ELF-1 (cell line): ENCODE measurements at places on chromosomes 3 and 15.
A peak's percentile ranks its signal among the peaks of the same experiment; 100 is the strongest.

- DNase-seq, result no peak
These were observed 27.8 kb downstream of the STAC start for GRCh38 chr3:36408146-36408545.

DNA sequence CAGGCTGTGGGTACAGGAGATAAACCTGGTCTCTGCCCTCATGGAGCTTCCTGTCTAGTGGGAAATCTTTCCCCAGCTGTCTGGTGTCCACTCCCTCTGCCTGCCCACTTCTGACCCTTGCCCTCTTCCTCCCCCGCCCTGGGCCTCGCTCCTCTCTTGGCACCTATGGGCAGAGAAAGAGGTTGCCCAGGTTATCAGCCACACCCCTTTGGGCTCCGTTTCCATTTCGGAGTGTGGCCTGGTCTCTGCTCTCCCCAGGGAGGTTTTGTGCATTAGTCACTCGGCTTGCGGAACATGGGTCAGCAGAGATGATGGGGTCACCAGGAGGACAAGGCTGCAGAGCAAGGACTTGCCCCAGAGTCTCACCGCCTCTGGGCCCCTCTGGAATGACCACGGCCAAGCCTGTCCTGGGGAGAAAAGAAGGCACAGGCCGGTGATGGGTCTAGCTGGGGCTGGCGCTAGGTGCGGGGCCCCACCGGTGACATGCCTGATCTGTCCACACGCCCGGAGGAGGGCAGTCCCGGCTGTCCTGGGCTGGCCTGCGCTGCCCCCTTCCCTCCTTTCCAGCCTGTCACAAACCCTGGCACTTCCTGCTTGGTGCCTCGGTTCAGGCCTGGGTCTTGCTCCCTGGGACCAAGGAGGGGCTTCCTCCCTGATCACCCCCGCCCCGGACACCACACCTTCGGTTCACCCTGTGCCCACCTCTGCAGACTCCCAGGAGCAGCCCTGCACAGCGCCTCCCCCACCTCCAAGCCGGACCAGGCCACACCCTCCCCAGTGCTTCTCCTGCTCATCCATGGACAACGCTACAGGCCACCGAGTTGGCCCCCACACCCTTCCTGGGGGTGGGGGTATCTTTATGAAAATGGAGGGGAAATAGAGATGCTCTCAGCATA lies 35.6 kb upstream of the MUC4 start:
- no peak for DNase-seq

DNA sequence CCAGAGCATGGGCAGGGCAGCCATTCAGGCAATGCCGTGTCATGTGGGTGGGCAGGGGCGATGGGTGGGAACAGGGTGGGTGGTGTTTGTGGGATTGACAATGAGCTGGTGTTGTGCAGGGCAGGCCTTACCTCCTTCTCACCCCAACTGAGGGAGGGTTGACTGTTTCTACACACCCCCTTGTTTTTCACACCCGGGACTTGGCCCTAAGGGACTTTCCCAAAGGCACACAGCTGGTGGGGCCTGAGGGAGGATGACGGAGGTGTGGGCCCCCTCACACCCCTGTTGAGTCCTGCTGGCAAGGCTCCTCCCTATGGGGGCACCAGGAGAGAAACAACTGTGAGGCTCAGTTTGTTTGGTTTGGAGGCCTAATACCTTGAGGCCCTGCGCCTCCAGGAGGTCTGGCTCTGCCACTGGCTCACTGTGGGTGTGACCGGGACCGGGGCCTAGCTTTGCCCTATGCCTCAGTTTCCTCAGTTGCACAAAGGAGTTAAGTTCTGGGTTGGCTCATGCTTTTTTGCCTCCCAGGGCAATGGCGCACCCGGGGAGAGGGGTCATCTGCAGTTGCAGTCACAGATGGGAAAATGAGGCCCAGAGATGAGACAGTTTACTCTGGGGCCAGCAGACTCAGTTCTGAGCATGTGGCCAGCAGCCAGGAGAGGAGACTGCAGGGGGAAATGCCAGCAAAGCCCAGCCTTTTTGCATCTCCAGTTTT lies 5.1 kb upstream of the DNAH1 start:
- DNase-seq, result no peak

GRCh38 chr3:69378112-69378802 lies 7.6 kb downstream of the FRMD4B start:
- DNase-seq, result no peak

DNA sequence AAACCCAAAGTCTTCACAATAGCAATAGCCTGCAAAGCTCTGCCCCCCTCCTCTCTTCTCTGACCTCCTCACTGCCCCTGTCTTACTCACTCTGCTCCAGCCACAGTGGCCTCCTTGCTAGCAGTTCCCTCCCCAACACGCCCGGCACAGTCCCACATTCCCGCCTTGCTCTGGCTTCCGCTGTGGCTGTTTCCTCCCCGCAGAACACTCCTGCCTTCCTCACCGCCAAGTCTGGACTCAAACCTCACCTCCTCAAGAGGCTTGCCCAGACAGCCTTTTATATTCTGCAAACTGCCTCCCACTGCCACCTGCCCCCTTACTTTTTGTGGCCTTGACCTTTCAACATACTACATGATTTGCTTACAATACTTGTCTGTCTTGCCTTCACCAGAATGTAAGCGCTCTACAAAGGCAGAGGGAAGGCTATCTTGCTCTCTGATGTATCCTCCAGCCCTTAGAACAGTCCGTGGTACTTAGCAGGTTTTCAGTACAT lies 406 bp upstream of the MPI start:
- DNase-seq, result peak; percentile 66

DNA sequence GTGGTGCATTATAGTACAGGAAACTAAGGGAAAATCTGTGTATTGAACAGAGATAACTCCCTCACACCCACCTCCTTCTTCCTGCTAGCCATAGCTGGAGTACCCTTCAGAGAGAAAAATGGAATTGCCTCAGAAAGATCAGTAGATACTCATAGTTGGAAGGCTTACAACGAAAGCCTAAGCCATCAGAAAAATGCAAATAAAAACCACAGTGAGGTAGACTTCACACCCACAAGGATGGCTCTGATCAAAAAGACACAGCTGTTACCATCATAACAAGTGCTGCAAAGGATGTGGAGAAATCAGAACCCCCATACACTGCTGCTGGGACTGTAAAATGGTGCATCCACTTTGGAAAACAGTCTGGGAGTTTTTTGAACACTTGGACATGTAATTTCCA lies 7.4 kb upstream of the DLG1 start:
- no peak for DNase-seq

- peak; percentile 32 for DNase-seq
These were observed 799.8 kb downstream of the NSUN3 start for GRCh38 chr3:94862703-94863102.

- no peak for DNase-seq
These were observed 5.8 kb downstream of the SQOR start for GRCh38 chr15:45640616-45641015.

DNA sequence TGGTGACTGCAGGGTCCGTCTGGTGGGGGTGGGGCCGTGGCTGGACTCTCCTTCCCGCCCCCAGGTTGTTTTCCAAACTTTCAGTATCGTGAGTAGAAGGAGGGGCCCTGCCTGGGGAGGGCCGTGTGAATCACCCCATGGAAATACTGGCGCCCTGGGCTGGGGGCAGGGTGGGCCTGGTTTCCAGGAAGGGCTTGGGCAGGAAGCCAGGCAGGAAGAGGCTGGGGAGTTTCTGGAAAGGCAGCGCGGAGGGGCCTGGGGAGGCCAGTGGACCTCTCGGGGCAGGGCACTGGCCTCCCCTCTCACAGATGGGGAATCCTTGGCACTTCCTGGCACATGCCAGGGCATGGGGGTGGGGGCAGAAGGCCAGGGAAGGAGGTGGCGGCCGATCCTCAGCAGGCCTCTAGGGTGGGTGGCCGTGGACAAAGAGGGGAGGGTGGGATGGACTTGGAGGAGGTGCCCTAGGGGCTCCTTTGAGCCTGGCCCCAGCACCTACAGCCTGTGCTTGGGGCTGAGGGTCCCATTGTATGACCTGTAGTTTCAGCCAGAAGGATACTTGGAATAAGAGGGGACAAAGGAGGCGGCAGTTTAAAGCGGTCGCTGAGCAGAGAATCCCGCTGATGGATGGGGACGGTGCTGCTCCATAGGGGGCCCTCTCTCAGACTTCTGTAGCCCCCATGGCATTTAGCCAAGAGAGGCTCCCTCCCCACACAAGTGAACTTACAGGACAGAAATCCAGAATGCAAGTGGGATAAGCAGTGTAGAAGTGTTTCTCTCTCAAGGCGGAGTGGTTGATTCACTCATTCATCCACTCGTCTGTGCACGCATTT lies 56.5 kb upstream of the GATA2 start:
- DNase-seq, result peak; percentile 77

DNA sequence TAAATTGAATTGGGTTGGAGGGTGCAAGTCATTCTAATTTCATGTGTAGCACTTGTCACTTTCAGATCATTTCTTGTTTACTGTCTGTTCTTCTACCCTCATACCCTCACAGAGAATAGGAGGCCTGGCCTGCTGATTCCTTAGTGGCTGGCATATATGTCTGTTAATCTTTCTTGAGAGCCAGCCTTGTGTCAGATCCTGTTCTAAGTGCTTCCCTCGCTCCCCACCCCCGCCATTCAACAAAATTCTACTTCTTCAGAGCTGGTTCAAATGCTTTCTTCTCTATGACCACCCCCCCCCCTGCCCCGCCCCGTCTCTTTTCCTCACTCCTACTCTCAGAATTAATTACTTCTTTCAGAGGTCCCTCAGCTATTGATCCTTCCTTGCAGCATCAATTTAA lies 1.5 kb upstream of the U2SURP start:
- DNase-seq, result no peak

GRCh38 chr15:51155016-51155580 lies 60.4 kb upstream of the TNFAIP8L3 start:
- DNase-seq, result no peak

DNA sequence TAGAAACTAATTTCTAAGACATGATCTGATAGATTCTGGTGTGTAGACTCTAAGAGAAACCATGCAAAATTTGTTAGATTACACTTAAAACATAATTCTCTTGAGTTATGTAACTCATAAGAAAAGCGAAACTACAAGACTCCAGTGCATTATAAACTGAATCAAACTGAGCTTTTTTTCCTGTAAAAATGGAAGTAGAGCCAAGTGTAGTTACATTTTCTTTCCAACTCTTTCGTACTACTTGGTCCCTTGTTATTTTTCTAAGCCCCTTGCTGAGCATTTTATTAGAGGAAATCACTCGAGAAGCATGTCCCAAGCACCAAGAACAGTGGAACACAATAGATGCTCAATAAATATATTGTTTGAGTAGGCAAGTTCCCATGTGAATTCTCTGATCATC lies 130.2 kb downstream of the GADL1 start:
- DNase-seq, result no peak

GRCh38 chr15:66994927-66995656 lies 70.3 kb upstream of the SMAD3 start:
- DNase-seq, result no peak

GRCh38 chr3:2927259-2927658 lies 182.9 kb downstream of the IL5RA start:
- DNase-seq, result no peak

DNA sequence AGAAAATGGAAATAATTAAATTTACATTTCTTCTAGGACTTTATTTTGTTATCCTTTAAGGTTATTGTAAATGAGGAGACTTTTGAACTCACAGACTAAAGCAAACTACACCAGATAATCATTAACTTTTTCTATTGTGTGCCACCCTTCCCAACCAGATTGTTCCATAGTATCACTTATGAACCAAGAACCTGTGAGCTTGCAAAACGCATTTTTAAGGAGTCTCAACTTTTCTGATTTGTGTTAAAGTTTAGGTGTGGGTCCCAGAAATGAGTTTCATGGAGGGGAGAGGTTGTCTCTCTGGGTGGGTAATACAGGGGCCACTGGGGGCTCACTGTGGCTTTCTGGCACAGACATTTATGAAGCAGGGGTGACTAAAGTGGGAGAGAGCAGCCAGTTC lies 75.7 kb downstream of the IGF1R start:
- no peak for DNase-seq

DNA sequence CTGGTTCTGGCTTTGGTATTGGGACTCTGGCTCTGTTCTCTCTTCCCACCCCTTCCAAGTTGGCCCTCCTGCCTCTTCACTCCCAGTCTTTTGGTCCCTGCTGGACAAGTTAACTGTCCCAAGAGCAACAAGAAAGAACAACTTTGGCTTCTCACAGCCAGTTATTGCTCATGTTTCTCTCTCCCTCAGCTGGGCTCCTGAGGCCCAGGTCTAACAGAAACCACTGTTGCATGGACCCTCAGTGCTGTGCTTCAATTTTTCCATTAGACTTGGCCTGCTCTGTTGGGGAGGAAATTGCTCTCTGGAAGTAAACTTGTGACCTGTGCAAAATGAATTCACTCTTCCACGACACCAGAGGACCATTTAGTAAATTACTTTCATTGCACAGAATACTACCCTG lies 64.5 kb downstream of the CHST2 start:
- DNase-seq, result no peak

DNA sequence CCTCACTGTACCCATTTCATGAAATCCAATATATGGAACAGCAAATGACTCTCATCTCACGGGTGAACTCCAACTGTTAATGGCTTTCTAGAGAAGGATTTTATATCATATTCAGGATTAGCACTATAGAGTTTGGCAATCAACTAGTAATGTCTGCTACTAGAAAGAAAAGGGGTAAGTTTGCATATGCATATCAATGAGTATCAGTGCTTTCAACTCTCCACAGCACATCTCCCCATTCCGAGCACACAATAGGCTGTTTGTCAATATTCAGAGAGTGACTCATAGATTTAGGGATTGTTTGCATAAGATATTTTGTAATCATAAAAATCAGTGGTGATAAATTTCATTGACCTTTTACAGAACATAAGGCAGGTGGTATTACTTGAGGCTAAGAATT lies 163.2 kb upstream of the LMCD1 start:
- DNase-seq, result no peak

- DNase-seq, result no peak
These were observed 33.4 kb downstream of the MAGEF1 start for GRCh38 chr3:184678317-184679055.

GRCh38 chr3:193744048-193744821 lies 151.2 kb downstream of the OPA1 start:
- peak; percentile 58 for DNase-seq

DNA sequence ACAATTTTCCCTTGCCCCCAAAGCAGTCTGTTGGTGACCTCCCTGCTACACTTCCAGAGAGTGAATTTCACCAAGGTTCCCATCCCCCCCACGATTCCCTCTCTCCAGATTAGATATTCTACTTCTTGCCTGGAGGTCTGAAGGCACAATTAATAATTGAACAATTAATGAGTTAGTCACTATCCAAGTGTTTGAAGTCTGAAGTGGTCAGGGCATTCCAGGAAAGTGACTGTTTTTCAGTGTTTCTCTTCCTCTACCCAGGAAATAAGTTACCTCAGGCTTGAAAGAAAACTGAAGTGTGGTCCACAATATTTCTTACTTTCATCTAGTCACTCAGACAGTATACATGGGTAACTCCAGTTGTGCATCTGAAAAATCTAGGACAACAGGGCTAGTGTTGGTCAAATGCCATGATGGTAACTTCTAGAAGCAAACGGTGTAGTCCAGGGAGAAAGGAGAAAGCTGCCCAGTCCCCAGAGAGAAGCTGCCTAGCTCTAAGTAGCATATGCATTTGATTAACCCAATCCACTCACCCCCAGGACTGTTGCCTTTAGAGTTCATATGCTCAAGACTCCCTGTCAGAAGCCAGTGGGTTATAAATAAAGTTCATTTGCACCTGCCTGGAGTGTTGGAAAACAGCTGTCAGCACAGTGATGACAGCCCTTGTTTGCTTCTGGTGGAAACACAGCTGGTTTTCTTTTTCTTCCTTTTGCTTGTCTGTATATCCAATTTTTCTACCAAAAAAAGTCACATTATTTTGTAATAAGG lies 2.3 kb upstream of the TM4SF4 start:
- no peak for DNase-seq

GRCh38 chr15:43508991-43509659 lies 8.3 kb upstream of the MAP1A start:
- DNase-seq, result no peak

- DNase-seq, result no peak
These were observed 115.1 kb downstream of the CNTN6 start for GRCh38 chr3:1207904-1208303.

- DNase-seq, result no peak
These were observed 83.6 kb upstream of the TNIK start for GRCh38 chr3:171543759-171544300.
